Stimulated activated CD4-positive, alpha-beta T cell treated with anti-CD3 and anti-CD28 coated beads, Interleukin-1b, Interleukin-23, amount 100 ng/mL, for 24 hours (primary cell): ENCODE measurements at places on chromosomes 2 and 18.

- DNase-seq = no peak
Observed at GRCh38 chr2:159204381-159205144, 81.9 kb downstream of the WDSUB1 start.

DNA sequence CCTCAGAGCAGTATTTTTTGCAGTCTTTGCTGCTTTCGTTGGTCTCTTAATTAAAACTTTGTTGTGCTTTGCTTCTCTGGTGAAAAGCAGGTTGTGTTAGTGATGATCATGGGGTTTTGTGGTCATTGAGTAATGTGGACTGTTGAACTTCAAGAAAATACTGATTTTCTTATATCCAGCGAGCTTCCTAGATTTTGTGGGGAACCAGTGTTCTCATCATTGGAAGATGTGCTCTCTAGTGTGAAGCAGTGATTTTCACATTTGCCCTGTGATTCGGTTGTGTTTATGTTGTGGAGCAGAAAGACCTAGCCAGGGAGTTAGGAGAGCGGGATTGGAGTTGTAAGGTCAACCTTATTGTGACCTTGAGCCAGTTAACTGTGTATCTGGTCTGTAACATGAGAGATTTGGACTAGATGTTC is 12.4 kb downstream of the ASAP2 start:
- no peak for DNase-seq

DNA sequence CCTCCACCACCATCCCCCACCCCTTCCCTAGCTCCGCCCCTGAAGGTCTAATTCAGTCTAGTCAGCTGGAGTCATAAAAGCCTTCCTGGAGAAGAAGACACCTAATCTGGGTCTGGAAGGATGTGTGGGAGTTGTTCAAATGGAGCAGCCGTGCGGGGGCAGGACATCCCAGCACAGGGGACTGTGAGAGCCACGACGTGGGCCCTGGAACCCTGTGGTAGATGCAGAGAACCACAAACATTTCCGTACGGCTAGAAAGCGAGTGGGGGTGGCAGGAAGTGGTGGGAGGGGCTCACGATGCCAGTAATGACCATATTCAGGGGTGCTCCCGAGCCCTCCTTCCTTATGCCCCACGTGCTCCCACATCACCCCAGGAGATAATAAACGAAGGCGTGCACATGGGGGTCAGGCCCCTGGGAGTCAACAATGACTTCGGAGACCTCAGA is 20.9 kb upstream of the COL6A3 start:
- DNase-seq = no peak

DNA sequence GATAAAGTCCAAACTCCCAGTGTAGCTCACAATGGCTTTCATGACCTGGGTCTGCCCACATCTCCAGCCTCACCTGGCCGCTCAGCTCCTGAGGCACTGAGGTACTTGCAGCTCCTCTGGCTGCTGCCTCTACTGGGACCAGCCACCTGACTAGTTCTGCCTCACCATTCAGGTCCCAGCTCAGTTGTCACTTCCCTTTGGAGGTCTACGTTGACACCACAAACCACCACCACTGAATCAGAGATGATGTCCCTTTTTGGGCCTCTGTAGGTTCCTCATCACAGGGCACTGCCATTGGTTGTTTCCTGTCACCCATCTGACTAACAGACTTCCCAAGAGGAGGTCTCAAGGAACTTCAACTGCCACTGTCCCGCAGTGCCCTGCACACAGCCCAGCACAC is 21.2 kb downstream of the SPP2 start:
- no peak for DNase-seq

- no peak for DNase-seq
Observed at GRCh38 chr2:145854039-145854755, 1334.3 kb upstream of the ZEB2 start.

DNA sequence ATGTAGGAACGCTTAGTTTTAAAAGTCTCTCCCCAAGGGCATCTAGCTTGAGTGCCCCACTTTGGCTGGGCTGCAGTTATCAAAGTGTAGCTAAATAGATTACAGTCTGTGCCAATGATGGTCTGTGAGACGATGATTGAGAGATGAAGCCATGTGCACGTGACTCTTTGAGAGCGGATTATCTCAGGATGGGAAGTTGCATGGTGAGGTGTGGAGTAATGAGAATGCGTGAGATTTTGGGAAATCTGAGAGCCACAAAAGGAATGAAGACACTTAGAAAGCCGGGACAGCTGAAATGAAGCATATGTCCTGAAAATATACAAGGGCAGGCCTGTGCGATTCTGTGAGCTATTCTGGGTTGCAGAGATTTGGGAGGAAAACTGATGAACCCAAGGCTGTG is 370.0 kb downstream of the TGIF1 start:
- DNase-seq = no peak

DNA sequence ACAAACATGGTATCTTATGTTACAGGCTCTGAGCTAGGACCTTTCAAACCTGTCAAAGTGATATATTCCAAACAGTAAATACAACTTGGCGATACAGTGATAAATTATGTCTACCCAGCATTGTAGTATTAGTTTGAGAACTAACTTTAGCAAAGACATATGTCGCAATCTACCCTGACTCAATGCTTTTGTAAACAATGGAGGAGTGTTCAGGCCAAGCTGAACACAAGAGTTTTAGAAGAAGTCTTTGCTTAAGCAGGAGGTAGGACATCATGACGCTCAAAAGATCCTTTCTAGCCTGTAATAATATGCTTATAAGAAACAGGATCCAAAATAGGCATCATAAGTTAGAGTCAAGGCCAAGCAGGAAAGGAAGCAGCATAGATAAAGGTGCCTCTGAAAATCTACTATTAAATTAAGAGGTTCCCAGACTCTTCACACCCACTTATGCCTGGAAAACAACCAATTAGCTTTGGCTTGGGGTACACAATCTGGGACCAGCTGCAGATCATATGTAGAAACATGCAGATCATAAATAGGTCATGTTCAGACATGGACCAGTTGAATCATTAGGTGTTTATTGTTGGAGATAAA is 132.5 kb downstream of the CSRNP3 start:
- no peak for DNase-seq

DNA sequence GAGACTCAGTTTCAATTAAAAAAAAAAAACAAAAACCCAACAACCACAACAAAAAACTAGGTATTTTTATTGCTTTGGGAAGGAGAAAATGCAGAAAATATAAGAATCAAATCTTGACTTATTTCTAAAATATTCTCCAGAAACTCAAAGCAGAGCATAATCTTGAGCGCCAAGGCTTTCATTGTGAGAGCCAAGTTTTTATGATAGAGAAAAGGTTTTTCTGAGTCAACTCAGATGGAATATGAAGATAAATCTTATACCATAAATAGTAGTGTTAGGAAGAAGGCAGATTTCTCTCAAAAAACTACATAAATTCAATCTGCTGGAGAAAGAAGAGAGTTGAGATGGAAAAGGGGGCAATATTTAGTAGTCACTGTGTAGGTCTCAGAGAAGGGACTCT is 121.2 kb upstream of the OSR1 start:
- DNase-seq = no peak

DNA sequence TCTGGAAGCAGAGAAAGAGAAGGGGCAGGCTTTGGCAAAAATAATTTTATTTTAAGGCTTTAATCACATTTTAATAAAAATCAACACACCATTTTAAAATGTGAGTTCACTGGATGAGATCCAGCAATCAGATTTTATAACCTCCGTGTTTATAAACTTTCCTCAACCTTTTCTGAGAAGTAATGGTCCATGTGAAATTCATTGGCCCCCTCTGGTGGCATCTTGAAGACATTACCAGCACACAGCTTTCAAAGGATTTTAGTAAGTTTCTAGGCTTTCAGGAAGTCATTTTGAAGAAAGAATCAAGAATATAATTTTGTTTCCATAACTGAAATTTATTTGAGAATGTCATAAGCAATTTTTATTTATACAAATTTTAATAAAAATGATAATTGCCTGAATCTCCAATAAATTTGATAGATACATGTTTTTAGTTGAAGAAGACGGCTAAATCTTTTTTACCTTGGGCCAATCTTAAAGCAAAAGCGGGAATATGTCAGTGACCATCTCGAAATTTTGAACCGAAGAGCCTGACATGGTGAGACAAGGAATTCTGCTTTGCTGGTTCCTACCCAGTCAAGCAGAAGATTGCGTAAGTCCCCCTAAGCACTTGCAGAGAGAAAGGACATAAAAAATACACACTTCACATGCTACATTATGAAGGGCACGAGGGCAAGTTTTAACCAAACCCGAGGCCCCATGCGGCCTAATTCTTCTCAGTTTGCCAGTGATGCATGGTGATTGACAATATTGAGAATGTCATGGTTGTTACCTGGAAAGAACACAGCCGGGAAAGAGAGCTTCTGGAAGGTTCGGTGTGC is 128.4 kb upstream of the CBLN2 start:
- DNase-seq = no peak
